Left lung (tissue), 14 donors: ENCODE measurements at places on chromosomes 6 and 20. TPM values are rescaled to one million over a fixed set of nuclear protein-coding genes. Genes with fewer than 3 reads are reported as not detected.

Gene CLDN20
- not detected for total RNA-seq

Gene MOCS3
- 3.6 TPM for total RNA-seq

Gene OR2J3
- total RNA-seq: not detected

Gene TRIM40
- not detected for total RNA-seq

Gene LY86
- 10.9 TPM for total RNA-seq

Gene PLEKHG1
- total RNA-seq: 16.7 TPM

Gene KHDC1L
- total RNA-seq: not detected

Gene APOM
- total RNA-seq: 1.5 TPM

Gene HCK
- total RNA-seq: 110 TPM

Gene CLPSL2
- total RNA-seq: not detected

Gene ADGB
- 1.3 TPM for total RNA-seq

Gene SNAP25
- 3.7 TPM for total RNA-seq

Gene WASF1
- 6.3 TPM for total RNA-seq

Gene MTCH1
- total RNA-seq: 189 TPM

Gene KIAA1755
- total RNA-seq: 2.6 TPM

Gene HTR1B
- 0.38 TPM for total RNA-seq

Gene KCNK5
- total RNA-seq: 14.5 TPM

Gene PRDM1
- 7.9 TPM for total RNA-seq
